ENCODE measurements at places on chromosomes 16 and 17. TPM values are rescaled to one million over a fixed set of nuclear protein-coding genes. Genes with fewer than 3 reads are reported as not detected.

DNA sequence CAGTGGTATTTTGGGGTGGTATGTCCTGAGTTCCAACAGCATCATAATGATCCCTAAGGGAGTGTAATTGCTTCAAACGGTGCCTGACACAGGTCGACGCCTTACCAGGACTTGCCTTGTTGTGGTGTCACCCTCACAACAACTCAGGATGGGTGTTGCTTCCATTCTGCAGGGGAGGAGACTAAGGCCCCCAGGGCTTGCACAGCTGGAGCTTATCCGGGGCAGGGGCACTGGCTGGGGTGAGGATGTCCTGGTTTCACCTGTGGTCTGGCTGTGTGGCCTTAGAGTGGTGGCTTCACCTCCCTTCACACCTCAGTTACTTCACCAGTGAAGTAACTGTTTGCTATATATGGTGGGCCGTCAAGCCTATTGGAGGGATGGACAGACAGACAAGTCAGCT is 23.3 kb downstream of the LLGL2 start:
- DNase-seq: no peak

- no peak for DNase-seq
Observed at GRCh38 chr17:43683928-43684653, 22.4 kb upstream of the MEOX1 start.

DNA sequence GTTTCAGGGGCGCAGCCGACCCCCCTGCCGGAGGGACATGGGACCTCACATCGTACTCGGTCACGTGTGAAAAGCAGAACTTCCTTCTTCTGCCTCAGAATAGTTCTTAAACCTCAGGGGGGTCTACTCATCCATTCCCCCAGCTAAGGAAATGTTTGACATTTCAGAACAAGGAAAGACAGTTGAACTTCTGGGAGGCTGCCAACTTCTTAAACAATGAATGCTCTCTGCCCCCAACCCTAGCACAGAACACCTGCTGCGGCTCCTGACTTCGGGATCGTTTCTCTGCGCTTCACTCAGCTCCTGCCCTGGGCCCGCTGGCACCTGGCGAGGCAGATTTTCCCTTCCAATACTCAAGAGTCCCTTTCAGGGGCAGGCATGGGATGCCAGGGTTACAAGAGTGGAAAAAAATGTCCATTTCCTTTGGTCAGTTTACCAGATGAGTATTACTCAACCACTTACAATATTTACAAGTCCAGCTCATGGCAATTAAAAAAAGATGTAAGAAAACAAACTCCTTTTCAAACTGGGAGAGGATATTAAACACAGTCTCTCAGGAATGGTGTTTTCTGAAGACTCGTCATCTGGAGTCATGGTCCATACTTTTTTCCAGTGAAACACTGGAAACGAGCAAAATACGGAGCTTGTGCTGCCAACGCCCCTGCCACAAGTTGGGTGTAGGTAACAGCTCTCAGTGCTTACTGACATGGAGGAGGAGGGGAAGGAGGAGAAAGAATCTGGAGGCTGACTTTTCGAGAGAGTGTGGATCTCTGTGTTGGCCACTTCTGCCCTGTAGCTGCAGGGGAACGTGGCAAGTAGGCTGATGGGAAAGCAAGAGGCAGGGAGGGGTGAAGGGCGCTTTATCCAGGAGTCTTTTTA is 235.7 kb downstream of the NTN1 start:
- no peak for DNase-seq

DNA sequence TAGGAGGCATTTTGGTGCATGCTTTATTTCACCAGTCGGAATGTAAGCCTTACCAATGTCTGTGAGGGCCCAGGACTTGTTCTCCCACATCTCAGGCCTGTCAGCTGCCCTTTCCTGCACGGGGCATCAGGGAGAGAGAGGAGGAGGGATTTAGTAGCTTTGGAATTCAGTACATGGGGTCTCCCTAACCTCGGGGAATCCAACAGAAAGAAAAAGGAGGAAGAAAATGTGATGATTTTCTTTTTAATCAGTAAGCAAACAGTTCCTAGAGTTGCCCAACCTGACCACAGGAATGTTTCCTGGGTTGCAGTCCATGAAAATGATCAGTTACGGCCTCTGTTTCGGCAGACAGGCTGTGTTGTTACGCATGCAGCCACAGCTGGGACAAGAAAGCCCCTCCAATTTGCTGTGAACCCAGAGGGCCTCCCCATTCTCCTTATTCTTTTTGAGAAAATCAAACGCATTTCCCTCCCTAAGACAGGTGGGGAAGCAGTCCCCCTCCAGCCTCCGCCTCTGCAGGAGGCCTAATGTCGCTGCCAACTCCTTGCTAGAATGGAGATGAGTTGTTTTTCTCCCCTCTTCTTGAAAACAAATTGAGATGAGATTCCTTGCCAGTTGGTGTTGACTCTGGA is 53.1 kb upstream of the TANGO6 start:
- DNase-seq: no peak

DNA sequence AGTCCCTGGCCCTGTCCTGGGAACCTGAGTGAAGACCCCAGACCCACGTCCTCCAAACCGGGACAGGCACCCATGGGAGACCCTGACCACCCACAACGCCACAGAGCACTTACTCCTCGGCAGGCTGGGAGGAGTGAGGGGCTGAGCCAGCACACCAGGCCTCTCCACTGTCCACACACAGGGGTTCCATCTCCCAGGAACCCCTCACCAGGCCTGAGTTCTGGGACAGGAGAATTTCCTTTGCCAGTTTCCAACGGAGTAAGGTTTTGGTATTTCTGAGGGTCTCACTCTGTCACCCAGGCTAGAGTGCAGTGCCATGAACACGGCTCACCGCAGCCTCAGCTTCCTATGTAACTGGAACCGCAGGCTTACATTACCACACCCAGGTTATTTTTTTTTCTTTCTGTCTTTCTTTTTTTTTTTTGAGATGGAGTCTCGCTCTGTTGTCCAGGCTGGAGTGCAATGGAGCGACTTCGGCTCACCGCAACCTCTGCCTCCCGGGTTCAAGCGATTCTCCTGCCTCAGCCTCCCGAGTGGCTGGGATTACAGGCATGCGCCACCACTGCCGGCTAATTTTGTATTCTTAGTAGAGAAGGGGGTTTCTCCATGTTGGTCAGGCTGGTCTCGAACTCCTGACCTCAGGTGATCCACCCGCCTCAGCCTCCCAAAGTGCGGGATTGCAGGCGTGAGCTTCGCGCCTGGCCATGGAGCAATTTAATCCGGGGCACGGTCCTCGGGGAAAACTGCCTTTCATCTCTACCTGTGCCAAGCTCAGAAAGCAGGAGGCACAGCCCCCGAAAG is 1.6 kb downstream of the PGAP6 start:
- no peak for DNase-seq

DNA sequence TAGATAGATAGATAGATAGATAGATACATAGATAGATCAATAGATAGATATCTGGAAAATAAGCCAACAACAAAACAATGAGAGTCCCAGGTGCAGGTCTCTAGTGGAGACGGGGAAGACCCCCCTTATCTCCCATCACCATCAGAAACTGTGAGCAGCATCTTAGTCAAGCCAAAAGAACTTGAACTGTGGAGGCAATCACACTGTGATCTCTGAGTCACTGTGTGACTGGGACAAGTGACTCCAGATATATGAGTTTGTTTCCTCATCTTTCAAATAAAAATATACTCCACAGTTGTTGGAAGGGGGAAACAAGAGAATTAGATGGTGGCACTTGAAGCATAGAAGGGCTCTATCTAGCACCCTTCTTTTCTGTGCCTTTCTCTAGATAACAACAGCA is 42.1 kb downstream of the NOG start:
- DNase-seq: no peak

GRCh38 chr16:53061701-53062159 is 6.9 kb downstream of the CHD9 start:
- DNase-seq: peak; percentile 96

DNA sequence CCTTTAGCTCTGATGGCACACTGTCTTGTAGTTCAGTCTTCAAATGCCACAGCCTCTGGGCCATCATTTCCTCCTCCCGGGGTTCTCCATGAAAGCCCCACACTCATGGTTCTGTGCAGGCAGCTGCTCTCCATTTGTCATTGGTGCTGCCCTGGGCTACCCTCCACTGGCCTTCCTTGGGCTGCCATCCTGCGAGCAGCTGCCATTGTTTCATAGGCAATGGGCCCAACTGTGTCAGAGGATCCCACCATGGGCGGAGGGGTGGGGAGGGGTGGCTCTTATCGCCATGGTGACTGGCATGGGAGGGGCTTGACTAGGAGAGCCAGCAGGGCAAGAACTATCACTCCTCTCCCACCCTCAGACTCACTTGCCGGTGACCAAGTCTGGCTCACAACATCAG is 38.6 kb upstream of the BRD7 start:
- no peak for DNase-seq

GRCh38 chr17:31266042-31266441 is 31.0 kb downstream of the OMG start:
- DNase-seq: no peak

The UTP18 gene
- 102 TPM for polyA plus RNA-seq

DNA sequence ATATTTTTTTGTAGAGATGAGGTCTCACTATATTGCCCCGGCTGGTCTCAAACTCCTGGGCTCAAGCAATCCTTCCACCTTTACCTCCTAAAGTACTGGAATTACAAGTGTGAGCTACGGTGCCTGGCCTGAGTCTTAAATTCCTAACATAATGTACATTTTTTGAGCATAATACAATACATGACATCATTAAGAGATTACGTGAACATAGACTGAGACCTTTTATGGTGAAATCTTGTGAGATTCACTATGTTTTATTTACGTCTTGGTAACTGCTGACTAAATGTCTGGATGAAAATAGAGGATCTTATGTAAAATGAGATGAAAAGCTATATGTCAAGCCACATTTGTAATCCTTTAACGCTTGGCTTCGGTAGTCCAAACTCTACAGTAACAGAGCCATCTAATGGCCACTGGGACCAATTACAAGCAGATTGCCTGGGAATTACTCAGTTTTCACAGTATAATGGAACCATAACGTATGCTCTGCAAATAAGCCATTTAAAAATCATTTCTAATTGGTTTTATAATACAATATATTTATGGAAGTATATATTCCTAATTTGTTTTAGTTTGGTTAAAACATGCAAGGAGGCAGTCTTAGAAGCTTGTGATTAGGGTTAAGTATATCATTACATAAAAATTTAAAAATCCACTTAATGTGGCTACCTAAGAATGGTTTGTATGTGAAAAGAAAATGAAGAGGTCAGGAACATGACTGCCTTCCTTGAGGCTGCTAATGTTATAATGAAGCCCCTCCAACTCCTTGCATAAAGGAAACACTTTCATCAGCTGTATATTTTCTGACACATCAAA is 8.1 kb upstream of the EFCAB13 start:
- DNase-seq: peak; percentile 48

The NTN1 gene
- 0.94 TPM for polyA plus RNA-seq

- DNase-seq: no peak
Observed at GRCh38 chr17:36827081-36827480, 110.2 kb upstream of the LHX1 start.

- no peak for DNase-seq
Observed at GRCh38 chr17:58113947-58114346, 30.7 kb downstream of the DYNLL2 start.

The EVPLL gene
- polyA plus RNA-seq: not detected

GRCh38 chr17:522919-523318 is 170.3 kb upstream of the RPH3AL start:
- no peak for DNase-seq

DNA sequence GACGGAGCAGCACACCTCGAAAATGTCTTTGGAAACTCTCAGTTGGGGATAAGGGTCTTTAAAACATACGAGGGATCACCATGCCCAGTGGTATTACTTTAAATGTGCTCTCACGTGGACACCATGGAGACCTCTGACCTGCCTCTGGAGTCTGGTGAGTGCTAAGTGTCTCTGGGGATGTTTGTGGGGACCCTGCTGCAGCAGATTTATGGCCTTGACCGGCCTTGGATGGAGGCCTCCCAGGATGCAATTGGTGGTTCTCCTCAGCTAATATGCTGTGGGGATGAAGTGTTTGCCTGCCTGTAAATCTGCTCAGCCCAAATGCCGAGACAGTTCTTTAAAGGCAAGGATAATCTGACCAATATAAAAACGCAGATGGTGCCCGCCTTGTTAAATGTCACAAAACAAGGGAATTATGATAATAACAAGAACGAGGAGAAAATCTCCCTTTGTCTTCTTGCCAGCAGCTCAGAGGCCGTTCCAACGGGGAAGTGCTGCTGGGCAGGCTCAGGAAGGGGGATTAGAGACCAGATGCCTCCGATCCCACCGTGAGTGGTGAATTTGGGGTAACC is 154.4 kb downstream of the ABCC12 start:
- DNase-seq: no peak

DNA sequence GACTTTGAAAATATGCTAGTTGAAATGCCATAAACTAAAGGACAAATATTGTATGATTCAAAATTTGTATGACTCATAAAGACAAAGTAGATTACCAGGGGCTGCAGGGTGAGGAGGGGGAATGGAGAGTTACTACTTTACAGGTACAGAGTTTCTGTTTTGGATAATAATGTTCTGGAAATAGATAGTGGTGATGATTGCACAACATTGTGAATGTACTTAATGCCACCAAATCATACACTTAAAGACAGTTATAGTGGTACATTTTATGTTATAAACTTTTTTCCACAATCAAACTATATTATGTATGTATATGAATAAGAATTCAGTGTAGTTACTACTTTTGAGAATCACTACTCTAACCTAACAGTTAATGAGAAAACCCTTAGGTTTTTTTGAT is 368.1 kb downstream of the ZFHX3 start:
- no peak for DNase-seq

The GNG13 gene
- not detected for polyA plus RNA-seq

- no peak for DNase-seq
Observed at GRCh38 chr17:28545787-28546415, 6.5 kb downstream of the UNC119 start.

Data from GM12878 (cell line).